ENCODE measurements at places on chromosomes 5 and 9.
A peak's percentile ranks its signal among the peaks of the same experiment; 100 is the strongest.

- DNase-seq: no peak
Observed at GRCh38 chr5:148120317-148120716, 48.0 kb upstream of the SPINK14 start.

GRCh38 chr5:15026011-15026893 lies 154.7 kb upstream of the ANKH start:
- no peak for DNase-seq

- DNase-seq: no peak
Observed at GRCh38 chr5:133827011-133827410, 141.4 kb downstream of the C5orf15 start.

DNA sequence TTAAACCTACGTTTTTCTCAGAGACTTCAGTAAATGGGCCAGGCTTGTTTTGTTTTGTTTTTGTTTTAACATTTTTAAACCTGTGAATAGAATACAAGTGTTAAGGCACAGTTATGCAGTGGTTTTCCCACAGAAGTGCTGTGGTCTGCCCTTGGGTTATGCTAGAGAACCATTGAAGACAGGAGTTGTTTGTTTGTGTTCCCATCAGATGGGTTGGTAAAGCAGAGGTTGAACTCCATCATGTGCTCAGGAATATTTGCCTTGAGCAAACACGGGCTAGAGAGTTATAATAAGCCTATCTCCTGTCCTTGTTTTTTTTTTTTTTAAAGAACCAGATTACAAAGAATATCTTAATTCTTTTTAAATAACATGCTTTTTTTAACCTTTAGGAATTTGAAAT lies 28.5 kb downstream of the RHOBTB3 start:
- no peak for DNase-seq

GRCh38 chr5:68252673-68253623 lies 37.4 kb downstream of the PIK3R1 start:
- DNase-seq: peak; percentile 86

- no peak for DNase-seq
Observed at GRCh38 chr9:126448136-126448535, 121.5 kb downstream of the MVB12B start.

GRCh38 chr9:136588663-136589464 lies 43.0 kb upstream of the NOTCH1 start:
- no peak for DNase-seq

- peak; percentile 98 for DNase-seq
Observed at GRCh38 chr9:99821396-99822108, at the start of gene NR4A3. Gene NR4A3, plus strand, starts transcription at chr9:99821885. Its CDS starts 6,158 bp downstream, at chr9:99828043.

GRCh38 chr5:147474140-147474539 lies 35.7 kb downstream of the DPYSL3 start:
- DNase-seq: no peak

GRCh38 chr5:110751902-110752762 lies 13.3 kb downstream of the SLC25A46 start:
- no peak for DNase-seq

DNA sequence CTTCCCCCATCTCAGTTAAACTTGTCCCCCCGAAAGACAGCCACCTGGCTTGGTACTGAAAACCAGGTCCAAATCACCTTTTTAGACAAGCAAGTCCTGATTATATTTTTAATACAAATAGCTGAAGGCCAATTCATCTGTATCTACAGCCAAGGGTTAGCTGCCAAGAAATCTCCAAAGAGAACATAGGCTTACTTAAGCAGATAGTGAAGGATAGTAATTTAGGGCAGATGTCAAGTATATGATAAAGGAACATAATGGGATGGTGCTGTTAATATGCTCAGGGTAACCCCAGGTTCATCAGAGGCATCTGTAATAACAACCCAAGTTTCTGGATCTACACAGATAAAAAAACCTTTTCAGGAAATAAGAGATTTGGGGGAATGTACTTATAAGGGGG lies 133.0 kb downstream of the EBF1 start:
- DNase-seq: no peak

GRCh38 chr5:88944751-88945531 lies 62.0 kb upstream of the MEF2C start:
- no peak for DNase-seq

All from G401 (cell line).